Effector CD4-positive, alpha-beta T cell (primary cell): ENCODE measurements at places on chromosomes 16 and 17.

- DNase-seq, result no peak
Observed at GRCh38 chr17:5509482-5509881, 23.1 kb downstream of the MIS12 start.

DNA sequence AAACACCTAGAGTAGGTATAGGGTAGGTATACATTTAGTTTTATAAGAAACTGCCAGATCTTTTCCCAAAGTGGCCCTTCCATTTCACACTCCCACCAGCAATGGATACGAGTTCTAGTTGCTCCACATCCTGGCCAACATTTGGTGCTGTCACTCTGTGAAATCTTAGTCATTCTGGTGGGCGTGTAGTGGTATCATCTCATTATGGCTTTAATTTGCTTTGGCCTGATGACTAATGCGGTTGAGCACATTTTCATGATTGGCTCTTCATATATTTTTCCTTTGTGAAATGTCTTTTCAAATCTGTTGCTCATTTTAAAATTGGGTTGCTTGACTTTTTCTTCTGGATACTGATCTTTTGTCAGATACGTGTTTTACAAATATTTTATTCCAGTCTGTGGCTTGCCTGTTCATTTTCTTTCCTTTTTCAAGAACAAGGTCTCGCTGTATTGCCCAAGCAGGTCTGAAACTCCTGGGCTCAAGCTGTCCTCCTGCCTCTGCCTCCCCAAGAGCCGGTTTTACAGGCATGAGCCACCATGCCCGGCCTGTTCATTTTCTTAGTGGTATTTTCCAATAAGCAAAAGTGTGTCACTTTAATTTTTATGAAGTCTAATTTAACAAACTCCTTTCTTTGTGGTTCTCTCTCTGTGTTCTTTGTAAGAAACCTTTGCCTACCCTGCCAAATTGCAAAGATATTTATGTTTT lies 192.4 kb downstream of the SEC14L1 start:
- no peak for DNase-seq

DNA sequence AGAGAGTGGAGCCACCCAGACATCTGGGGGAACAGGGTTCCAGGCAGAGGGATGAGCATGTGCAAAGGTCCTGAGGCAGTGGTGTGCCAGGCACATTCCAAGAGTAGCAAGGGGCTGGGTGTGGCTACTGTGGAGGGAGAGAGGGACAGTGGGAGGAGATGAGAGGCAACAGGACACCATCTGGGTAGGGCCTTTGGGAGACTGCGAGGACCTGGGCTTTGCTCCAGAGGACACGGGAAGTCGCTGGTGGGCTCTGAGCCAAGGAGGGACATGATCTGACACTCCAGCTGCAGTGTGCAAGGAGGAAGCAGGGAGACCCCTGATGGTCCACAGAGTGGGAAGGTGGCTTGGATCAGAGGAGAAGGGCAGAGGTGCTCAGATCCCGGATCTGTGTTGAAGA lies 56.7 kb upstream of the MED9 start:
- no peak for DNase-seq

DNA sequence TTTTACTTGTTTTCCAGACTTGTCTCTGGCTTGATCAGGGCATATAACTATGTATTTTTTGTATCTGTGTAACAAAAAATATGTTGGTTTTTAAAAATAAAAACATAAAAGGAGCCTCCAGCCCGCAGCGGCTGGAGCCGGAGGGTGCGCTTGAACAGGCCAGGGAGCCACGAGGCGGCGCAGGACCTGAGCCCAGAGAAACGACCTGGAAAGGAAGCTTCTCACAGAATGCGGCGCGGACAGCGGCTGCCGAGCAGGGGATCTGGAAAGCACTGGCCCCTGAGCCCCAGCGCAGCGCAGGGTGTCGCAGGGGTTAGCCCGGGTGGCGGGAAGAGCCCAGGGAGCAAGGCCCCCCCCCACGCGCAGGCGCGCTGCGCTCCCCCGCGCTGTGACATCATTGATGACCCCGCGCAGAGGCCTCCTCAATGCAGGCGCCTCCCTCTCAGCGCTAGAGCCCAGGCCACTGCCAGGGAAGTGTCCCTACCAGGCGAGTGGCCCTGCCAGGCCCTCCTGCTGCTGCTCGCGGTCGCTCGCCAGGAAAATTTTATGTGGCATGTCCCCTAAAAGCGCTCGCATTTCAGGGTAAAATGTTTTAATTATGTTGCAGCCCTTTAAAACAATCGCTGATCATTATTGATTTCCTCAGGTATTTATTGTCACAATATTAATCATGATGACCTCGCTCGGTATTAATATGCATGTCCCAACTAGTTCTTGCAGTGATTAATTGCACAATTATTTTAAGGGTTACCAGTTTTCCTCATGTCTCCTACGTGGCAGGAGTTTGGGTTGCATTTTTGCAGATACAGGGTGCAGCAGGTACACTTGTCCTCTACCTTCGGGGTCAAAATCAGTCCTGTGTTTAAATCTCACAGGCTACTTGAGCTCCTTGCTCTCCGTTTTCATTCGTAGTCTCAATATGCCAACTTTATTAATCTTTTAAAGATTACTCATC lies 134.2 kb downstream of the USP22 start:
- peak; percentile 47 for DNase-seq

DNA sequence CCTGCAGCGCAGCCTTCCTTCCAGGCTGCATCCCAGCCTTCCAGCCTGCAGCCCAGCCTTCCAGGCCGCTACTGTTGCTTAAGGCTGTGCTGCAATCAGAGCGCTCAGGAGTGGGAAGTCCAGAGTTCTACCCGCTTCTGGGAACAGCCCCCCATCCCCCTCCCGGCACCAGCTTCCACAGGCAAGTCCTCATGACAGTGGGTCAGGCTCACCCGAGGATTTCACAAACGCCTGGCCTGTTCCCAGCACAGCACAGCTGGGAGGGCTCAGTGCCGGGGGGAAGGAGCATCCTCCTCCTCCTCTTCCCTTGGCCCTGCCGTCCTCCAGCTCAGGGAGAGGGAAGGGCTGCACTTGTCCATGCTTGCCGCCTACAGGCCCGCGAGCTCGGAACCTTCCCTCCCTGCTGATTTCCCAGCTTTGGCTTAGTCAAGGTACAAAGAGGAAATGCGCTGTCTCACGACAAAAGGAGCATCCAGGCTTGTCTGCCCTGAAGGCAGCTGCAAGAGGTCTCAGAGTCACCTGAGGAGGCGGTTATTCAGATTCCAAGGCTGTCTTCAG lies 8.3 kb downstream of the SOCS3 start:
- DNase-seq, result no peak

DNA sequence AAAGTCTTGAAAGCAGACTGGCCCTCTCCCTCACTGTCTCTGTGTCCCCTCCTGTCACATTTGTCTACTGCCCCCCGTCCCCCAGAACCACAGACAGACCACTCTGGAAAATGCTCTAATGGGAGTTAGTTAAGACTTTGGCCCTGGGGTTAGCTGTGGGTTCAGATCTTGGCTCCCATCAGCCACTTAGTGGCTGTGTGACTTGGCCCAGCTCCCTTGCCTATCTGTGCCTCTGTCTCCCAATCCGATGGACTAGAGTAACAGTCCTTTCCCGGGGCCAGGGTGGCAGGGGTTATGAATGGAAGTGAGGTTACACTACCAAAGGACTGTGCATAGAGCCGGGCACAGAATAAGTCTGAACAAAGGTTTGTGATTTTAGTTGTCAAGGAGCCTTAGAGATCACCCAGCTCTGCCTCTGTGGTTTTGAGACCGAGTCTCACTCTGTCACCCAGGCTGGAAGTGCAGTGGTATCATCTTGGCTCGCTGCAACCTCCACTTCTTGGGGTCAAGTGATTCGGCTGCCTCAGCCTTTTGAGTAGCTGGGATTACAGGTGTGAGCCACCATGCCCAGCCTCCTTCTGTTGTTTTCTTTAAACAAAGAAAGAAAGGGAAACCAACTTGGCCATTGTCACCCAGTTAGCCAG lies 23.7 kb downstream of the PPL start:
- no peak for DNase-seq

DNA sequence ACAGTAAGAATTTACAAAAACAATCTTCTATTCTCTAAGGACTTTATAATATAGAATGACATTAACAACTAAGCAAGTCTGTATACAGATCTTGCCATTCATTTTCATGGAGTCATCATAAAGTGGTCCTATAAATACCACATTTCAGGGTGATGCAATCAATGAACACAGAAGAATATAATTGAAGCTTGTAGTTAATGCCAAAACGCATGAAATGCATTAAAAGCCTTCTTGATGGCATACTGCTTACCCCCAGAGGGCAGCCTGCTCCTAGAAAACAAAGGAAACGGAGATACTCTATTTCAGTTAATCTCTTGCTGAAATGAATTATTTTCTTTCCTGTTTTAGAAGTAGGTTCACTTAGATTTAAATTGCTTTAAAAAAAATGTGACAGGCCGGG lies 45.2 kb upstream of the STAC2 start:
- no peak for DNase-seq

GRCh38 chr17:28554565-28554964 lies 2.1 kb upstream of the UNC119 start:
- no peak for DNase-seq

GRCh38 chr17:72884066-72884465 lies 208.4 kb downstream of the SLC39A11 start:
- DNase-seq, result no peak

DNA sequence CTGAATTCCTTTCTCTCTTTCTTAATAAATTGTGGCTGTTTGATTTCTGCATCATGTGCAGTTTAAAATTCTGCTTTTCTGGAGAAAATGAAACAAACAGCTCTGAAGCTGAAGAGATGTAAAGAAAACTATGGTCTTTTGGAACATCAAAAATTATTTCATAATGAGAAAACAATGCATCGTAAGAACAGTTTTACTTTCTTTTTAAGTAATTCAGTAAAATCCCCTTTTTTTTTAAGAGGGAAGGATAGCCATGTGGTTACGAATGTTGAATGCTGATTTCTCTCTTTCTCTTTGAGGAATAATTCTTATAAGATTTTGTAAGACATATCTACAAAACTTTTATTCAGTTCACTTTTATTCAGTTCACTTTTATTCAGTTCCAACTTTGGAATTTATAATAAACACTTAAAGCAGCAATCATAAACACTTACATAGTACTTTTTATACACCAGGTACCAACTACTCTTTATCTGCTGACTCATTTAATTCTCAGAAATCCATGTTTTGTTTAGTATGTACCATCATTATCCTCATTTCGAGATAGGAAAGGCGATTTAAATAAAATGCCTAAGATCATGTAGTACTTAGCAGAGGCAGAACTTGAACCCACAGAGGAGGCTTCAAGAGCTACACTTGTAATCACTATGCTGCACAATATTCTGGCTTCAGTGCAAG lies 26.6 kb downstream of the CNTNAP4 start:
- DNase-seq, result no peak

GRCh38 chr16:14314116-14314515 lies 243.0 kb downstream of the MRTFB start:
- DNase-seq, result no peak

DNA sequence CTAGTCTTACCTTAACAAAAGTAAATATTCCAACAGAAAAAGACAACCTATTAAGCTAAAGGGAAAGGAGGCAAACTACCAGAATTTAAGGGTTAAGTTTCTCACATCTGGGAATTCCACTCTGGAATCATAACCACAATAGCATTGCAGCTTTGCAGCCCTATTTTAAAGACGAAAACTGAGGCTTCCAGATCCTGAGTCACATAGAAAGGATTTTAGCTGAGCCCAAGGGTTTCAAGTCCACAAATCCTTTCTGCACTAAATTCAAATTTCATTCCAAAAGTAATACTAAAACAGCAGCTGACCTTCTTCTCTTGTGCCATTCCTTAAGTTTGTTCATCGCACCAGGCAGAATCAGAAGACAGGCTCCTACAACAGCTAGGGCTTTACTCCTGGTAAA lies 17.8 kb downstream of the XYLT1 start:
- DNase-seq, result no peak

- no peak for DNase-seq
Observed at GRCh38 chr16:29009050-29009837, 24.4 kb downstream of the LAT start.

- DNase-seq, result no peak
Observed at GRCh38 chr16:57801098-57801808, 1.0 kb downstream of the KIFC3 start.

- DNase-seq, result no peak
Observed at GRCh38 chr16:27341549-27341948, 27.8 kb downstream of the IL4R start.

- DNase-seq, result no peak
Observed at GRCh38 chr16:16146380-16147315, 76.6 kb downstream of the ABCC6 start.

DNA sequence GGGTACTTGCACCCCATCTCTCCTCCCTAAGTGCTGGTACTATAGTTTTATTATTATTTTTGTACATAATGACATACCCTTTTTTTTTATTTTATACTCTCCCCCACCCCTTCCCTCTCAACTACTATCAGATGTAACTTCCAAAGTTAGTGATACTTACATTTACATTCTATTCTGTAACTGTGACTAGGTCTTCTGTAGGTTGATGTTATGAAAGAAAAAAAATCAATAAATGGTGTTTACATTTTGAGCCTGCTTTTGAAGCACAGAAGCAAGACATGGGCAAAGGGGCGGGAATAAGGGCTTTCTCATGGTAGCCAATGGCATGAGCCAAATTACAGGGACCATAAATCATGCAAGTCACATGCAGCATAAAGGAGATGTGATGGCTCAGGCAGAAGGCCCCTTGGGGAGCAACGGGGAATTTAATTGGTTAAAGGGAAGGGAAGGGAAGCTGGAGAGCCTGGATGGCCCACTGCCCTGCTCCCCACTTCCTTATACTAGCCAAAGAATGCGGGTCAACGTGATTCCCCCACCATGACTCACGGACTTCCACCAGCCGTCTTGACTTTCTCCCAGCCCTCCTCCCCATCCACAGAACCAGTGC lies 2.4 kb upstream of the ACSF2 start:
- DNase-seq, result no peak

- DNase-seq, result no peak
Observed at GRCh38 chr16:81313701-81314602, 810 bp upstream of the GAN start.

GRCh38 chr17:77318021-77318420 lies 177.3 kb downstream of the SEC14L1 start:
- DNase-seq, result no peak

DNA sequence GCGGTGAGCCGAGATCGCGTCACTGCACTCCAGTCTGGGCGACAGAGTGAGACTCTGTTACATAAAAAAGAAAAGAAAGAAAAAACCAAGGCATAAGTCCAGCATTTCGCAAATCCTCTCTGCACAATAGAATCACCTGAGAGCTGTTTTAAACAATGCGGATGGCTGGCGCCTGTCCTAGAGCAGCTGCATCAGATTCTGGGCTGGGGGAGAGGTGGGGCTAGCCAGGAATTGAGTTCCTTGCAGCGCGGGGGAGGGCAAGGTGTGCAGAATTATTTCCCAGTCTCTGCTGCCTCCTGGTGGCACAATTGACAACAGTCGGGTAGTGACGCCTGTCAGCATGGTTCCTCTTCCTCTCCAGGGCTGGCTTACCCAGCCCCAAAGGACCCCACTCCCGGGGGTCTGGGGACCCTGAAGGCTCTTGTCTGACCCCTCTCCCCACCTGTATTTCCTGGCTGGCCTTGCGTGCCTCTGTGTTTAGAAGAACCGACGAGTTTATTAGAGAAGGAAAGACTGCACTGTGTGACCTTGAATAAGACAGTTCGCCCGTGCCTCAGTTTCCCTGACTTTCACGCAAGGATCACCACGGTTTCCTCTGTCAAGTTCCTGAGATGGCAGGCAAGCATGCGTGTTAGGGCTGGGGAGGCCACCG lies 41.1 kb upstream of the PLCG2 start:
- peak; percentile 80 for DNase-seq
